ENCODE measurements at places on chromosomes 2 and 18. TPM values are rescaled to one million over a fixed set of nuclear protein-coding genes. Genes with fewer than 3 reads are reported as not detected.

The DNAJC5G gene
- total RNA-seq: not detected

The DIPK1C gene
- total RNA-seq: not detected

The ODC1 gene
- 153 TPM for total RNA-seq

The ZNF516 gene
- total RNA-seq: 22.1 TPM

The TLX2 gene
- not detected for total RNA-seq

The DYSF gene
- total RNA-seq: 2.3 TPM

The NT5DC4 gene
- total RNA-seq: 0.33 TPM

Data from smooth muscle cell of the pulmonary artery (primary cell).